RWPE2 (cell line): ENCODE measurements at places on chromosomes 7 and 10.

GRCh38 chr10:63437116-63437949 is 28.4 kb downstream of the JMJD1C start:
- DNase-seq, result no peak

- DNase-seq, result no peak
These were observed 571.1 kb downstream of the GRID1 start for GRCh38 chr10:85795460-85795859.

GRCh38 chr7:94697035-94697974 is 41.4 kb upstream of the SGCE start:
- no peak for DNase-seq

- DNase-seq, result no peak
These were observed 48.7 kb downstream of the CALML3 start for GRCh38 chr10:5573319-5573950.

- no peak for DNase-seq
These were observed 116.4 kb downstream of the ITGB8 start for GRCh38 chr7:20447021-20447650.

DNA sequence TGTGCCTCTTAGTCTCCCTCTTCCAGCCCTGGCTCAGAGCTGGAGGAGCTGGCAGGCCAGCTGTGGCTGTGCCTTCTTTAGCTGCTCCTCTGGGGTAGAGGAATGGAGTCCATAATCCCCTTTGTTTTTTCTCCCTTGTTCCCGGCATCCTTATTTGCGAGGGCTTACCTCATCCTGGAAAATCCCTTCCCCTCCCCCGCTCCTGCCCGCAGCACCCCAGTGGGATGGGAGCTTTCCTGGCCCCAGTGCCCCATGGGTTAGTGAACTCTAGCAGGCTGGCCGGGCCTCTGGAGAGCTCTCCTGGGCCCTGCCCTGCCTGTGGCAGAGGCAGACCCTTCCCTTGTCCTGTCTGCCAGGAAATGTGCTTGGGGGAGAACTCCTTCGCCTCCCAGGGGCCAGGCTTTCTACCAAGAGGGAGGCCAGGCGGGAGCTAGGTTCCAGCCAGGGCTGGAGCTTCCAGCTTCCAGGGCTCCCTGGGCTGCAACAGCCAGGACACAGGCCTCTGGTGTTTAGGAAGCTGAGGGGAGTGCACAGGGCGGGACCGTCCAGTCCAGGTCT is 16.5 kb upstream of the TRIM8 start:
- DNase-seq, result peak; percentile 32

DNA sequence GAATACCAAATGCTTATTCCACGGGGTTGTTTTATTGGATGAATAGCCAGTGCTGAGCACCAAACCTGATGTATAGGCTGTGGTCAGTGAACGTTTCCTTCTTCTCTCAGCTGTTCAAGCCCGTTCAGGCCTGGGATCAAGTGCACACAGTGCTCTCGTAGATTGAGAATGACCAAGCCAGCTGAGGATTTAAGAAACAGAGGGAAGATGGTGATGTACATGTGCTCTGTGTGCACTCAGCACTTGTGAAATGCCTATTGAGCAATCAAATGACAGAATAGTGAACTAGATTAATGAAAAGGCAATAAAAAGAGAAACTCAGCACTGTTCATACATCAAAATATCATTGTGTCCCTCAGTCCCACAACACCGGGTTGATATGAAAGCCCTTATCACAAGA is 302.5 kb downstream of the BMPER start:
- no peak for DNase-seq
